Epithelial cell of esophagus (primary cell): ENCODE measurements at places on chromosomes 12 and 14.

GRCh38 chr12:131677699-131678098, 33.2 kb upstream of the SFSWAP start:
- no peak for DNase-seq

GRCh38 chr12:51677284-51677968, 86.4 kb downstream of the SCN8A start:
- no peak for DNase-seq

- no peak for DNase-seq
These were observed 564.0 kb downstream of the SLC6A15 start for GRCh38 chr12:84348582-84348981.

GRCh38 chr12:95547522-95548055, 3.7 kb downstream of the USP44 start:
- no peak for DNase-seq

- DNase-seq: no peak
These were observed 385.4 kb downstream of the RMST start for GRCh38 chr12:97848051-97848450.

DNA sequence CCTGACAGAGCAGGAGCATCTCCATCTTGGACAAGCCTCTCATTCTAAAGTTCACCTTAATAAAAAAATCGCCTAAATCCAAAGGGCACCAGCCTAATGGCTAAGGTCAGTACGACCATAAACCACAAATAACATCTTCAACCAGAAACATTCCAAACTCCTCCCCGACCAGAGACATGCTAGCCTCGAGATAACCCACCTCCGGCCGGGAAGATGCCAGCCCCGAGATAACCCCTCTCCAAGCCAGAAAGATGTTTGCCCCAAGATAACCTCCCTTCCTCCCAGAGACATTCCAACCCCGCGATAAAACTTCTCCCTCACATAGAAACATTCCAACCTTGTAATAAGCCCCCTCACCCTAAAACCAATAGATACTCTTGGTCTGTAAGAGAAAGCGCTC, 86.8 kb upstream of the PKP2 start:
- no peak for DNase-seq
